ENCODE measurements at places on chromosomes 6 and 20.

DNA sequence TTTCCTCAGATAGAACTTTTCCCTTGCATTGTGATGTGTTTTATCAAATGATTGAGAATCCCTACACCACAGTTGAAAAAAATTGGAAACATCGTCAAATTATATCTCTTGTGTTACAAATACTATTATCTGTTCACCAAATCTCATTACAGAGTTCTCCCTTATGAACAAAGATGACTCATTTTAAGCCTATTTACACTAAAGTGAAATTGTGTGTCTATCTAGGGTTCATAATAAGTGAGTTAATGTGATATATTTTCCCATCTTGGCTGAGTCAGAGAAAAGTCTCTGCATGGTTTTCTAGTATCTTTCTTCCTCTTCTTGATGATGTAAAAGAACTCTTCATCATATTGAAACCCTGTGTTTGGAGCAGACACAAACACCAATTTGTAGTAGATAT lies 1263.3 kb upstream of the EYS start:
- no peak for DNase-seq

DNA sequence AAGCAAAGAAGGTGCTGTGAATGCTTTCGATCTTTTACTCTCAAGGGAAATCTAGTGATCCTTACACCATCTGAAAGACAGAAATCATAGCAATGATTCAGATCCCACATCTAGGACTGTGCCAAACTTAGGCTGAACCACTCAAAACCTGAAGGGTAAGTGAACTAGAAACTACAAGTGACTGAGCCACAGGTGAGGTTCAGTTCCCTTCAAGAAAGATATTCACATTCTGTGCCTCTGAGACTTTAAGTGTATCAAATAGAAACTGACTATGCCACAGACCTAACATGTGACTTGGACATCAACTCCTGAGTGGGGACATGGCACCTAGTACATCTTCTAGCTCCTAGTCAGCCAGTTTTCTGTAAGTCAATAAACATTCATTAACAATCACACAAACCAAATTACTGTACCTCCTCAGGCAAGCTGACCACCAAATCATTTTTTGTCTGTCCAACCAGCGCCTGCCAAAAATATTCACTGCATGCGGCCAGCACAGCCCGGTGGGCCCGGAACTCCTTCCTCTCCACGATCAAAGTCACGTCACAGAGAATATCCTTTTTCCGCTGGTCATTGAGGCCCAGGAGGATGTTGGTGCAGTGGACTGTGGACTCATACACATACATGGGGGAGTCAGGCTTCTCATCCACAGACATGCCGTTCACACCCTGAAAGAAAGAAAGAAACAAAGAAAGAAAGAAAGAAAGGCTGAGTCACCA lies 114.1 kb downstream of the GJA10 start:
- DNase-seq = no peak

DNA sequence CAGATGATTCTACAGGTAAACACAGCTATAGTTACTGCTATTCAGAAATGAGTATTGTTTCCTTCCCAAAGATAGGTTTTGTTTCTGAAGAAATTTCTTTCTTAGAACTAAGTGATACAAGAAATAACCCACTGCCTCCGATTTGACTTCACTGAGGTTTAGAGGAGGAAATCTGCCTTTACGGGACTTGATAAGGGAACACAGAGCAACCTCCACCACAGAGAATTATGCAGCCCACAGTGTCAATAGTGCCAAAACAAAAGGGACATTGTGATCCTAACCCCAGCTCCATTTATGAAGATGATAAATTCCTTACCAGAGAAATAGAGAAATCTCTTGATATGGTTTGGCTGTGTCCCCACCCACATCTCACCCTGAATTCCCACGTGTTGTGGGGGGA lies 164.6 kb downstream of the ZNF217 start:
- DNase-seq = no peak

DNA sequence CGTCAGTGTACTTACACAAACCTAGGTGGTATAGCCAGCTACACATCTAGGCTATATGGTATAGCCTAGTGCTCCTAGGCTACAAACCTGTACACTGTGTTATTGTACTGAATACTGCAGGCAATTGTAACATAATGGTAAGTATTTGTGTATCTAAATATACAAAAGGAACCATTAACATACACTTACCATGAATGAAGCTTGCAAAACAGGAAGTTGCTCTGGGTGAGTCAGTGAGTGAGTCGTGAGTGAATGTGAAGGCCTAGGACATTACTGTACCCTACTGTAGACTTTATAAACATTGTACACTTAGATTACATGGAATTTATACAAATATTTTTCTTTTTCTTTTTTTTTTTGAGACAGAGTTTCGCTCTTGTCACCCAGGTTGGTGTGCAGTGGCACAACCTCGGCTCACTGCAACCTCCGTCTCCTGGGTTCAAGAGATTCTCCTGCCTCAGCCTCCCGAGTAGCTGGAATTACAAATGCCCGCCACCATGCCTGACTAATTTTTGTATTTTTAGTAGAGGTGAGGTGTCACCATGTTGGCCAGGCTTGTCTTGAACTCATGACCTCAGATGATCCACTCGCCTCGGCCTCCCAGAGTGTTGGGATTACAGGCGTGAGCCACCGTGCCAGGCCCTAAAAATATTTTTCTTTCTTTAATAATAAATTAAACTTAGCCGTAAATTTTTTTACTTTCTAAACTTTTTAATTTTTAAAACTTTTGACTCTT lies 15.4 kb upstream of the KIAA1755 start:
- no peak for DNase-seq

GRCh38 chr6:21733311-21733710 lies 139.8 kb downstream of the SOX4 start:
- DNase-seq = no peak

GRCh38 chr20:48682529-48683363 lies 145.1 kb downstream of the PREX1 start:
- DNase-seq = no peak

DNA sequence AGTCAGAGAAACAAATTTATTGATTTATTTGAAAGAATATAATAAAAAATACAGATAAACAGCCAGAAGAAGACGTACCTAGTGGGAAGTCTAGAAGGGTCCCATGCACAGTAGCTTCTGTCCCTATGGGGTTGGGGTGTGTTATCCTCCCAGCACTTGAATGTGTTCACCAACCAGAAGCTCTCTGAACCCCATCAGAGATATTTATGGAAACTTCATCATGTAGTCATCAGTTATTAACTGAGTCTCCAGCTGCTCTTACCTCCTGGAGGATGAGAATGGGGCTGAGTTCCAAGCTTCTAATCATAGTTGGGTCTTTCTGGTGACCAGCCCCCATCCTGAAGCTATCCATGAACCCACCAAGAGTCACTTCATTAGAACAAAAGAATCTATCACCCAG lies 15.4 kb upstream of the USP45 start:
- DNase-seq = no peak

DNA sequence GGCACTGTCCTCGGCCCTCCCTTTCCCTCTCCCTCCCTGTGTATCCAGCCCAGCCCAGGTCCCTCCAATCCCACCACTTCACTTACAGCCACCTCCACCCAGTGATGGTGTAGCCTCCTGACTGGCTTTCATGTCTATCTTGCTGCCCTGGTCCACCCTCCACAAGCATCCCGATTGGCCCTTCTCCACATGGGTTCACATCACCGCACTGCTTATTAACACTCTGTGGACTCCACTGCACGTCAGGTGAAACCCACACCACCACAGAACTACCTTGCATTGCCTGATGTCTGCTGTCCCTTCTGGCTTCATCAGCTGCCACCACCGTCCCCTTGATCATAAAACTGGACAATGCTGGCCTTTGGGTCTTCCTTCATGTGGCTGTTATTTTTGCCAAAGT lies 220.4 kb upstream of the ARID1B start:
- no peak for DNase-seq

DNA sequence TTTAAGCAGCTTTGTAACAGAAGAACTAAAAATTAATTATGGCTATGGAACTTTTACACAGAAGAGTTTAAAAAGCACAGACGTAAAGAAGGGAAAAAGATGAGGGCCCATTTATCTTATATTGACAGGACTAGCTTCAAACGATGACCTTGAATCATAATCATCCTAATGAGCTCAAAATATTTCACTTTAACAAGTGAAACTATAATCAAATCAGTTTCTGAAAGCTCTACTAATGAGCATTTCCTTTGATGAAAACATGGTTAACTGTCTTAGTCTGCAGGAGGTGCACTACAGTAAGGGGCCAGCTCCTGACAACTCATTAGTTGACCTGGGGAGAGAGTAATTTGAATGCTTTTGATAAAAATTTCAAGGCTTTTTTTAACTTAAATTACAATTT lies 228.0 kb upstream of the DEFB112 start:
- DNase-seq = no peak

DNA sequence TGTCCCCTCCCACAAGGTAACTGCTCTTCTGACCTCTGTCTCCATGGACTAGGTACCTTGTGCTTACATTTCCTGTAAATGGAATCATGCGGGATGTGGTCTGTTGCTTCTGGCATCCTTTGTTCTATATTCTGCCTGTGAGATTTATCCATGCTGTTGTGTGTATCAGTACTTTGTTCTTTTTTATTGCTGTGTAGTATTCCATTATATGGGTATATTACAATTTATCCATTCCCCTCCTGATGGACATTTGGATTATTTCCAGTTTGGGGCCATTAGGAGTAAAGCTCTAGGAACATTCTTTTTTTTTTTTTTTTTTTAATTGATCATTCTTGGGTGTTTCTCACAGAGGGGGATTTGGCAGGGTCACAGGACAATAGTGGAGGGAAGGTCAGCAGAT lies 3.4 kb downstream of the C2 start:
- DNase-seq = no peak

DNA sequence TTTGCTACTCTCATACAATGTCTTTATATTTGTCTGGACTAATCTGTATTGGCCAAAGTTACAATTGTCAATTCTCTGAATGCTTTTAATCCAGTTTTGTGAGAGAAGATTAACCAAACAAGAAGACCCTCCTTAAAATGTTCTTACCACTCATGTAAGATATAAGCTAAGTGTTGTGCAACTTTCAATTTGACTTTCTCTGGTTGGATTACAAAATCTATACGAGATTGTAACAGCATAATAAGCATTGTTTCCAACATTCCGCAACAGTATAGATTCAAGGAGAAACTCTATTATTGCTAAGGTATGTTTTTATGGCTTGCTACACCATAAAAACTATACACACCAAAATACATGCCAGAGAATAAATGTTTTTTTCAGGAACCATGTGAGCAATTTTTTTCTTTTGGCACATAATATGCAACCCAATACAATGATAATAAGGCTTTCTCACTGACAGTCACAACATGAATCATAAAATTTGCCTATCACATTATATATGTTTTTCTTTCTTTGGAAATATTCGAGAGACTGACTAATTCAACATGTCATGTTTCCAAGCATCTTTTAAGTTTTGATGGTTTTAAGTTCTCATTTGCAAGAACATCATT lies 12.2 kb upstream of the TRPC4AP start:
- no peak for DNase-seq
